ENCODE measurements at places on chromosomes 6 and 20.
A peak's percentile ranks its signal among the peaks of the same experiment; 100 is the strongest.

DNA sequence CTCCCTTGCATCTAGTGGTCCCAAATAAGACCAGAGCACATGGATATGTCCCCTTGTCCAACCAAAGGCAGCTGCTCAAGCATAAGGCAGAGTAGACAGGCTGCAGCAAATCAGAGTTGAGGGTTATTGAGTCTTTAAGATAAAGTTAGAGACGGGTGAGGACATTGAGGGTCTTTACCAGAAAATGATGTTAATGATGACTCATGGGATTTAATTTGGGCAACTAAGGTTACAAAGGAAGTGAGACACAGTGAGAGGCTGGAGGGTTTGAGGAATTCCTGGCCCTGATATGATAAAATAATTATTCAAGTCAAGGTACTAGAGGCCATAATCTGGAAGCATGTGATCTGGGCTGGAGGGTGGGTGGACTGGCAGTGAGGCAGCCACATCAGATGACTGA is 133.6 kb downstream of the ALDH8A1 start:
- DNase-seq: no peak

GRCh38 chr6:97668716-97669115 is 385.7 kb upstream of the MMS22L start:
- DNase-seq: no peak

GRCh38 chr6:30895343-30895742 is 11.0 kb downstream of the DDR1 start:
- no peak for DNase-seq

- peak; percentile 92 for DNase-seq
These were observed at the start of gene DEF6 for GRCh38 chr6:35297601-35298481. DEF6 (plus strand) TSS chr6:35297818; CDS start chr6:35297857, 39 bp downstream.

DNA sequence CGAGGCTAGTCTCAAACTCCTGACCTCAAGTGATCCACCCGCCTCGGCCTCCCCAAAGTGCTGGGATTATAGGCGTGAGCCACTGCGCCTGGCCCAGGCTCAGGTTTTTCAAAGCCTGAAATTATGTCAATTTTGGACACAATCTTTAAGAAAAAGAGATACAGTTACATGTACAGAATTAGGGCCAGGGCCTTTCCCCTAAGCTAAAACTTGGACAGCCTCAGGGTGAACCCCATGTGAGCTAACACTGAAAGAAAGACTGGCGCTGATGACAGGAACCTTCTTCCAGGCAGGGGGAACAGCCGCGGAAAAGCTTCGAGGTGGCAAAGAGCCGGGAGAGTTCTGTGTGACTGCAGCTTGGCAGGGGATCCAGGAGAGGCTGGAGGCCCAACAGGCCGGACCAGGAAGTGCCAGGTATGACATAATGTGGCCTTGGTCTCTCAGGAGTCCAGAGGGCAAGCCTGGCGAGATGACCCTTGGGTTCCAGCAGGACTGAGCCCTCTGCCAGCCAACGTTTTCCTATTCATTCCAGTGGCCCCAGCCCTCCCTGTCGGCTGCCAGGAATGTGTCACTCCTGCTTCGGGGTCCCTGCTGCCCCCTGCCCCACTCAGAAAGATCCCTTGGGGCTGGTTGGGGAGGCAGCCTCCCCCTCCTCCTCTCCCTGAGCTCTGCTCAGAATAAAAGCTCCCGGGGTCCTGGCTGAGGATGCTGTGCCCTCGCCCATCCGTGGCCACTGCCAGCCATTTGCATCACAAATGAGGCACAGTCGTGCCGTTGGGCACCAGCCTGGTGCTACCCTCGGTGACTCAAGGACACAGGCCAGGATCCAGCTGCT is 37.3 kb downstream of the RBM38 start:
- no peak for DNase-seq

DNA sequence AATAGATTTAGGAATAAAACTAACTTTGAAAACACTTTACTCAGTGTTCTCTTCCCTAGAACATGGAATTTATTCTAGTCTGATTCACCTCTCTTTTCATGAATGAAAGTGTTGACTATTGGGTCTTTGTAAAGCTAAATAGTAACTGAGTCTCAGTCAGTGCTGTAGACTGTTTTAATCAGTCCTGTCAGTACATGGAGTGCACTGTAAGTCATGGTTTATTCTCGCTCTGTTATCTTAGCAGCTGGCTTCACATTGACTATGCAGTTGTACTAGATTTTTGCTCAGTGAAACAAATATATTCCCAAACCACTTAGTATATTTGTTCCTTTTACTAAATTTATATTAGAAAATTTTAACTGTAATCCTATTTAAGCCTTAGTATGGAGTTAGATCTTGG is 15.1 kb upstream of the ACAT2 start:
- no peak for DNase-seq

GRCh38 chr6:141316236-141316635 is 816.5 kb upstream of the GJE1 start:
- no peak for DNase-seq

DNA sequence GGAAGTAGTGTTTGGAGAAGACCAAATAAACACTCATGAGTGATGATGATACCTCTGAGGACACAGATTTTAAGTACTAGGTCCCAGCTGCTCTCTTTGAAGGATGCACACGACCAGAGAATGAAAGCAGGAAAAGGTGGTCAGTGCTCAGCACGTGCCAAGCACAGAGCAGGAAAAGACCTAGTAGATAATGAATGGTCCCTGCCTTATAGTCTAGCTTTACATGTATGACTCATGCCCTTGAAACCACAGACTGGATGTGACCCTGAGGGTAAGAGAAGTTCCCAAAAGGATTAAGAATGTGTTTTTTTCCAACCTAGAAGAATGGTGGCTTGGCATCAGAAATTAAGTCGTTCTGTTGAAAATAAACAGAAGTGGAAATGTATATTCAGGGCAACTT is 2.8 kb upstream of the MC3R start:
- peak; percentile 13 for DNase-seq

DNA sequence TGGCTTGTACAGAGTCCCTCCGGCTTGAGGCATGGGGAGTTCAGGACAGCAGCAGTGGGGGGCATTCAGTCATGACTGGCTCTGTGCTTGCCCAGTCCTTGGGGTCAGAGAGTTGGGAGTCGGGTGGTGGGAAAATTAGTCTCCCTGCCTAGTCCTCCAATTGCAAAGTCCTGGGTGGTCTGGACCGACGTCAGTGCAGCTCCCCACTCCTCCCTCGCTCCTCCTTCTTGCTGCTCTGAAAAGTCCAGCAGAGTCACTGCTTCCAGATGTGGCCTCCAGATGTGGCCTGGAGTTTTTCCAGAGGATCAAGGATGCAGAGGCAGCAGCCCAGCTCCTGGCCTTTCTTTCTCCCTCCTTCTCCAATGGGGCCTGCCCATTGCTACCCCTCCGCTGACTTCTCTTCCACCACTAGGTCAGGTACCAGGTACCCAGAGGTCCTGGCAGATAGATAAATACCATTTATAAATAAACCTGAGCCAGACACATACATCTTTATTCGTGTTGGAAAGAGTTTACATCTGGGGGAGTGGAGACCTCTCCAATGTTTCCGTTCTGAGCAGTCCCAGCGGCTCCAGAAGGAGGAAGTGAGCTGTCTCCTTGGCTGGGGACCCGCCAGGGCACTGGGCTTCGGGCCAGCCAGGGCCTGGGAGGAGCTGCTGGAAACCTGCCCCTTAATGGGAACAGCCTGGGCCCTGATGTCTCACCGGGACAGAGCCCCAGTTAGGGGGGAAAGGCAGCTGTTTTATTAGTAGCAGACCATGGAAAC is 49.0 kb upstream of the RNF24 start:
- peak; percentile 76 for DNase-seq
